ENCODE measurements at places on chromosomes 6 and 20. TPM values are rescaled to one million over a fixed set of nuclear protein-coding genes. Genes with fewer than 3 reads are reported as not detected.

GRCh38 chr6:138597336-138597735 is 98.0 kb upstream of the NHSL1 start:
- DNase-seq: no peak

The HTR1E gene
- not detected for total RNA-seq

The DEFB114 gene
- total RNA-seq: not detected

DNA sequence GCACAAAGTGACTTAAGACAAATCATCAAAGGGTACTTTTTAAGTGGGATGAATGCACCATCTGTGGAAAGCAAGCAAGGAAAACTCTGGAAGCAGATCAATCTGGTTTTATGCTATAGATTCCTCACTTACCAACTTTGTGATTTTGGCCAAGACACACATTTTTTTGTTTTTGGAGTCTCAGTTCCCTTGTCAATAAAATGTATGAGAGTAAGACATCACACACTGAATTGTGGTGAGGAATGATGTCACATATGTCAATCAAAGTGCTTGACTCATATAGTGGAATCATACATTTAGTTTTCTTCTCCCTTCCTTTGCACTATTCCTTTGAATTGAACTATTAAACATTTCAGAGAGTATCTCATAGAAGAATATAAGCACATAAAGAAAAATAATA is 620.5 kb upstream of the CITED2 start:
- DNase-seq: no peak

DNA sequence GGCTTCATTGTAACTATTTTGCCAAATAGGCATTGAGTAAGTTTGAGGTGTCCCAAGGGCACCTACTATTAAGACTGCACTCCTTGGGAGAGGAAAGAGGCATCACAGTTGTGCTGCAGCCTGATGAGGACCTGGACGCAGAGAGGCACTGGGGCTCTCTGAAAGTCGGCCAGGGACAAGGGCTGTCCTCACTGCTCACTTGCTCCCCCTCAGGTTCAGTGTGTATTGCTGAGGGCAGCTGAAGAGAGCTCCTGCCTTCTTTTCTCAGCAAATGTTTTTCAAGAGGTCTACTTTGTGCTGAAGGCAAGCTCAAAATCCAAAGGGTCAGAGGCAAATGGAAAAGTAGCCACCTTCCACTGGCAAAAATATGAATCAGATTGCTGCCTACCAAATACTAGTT is 331.8 kb downstream of the RIMS1 start:
- DNase-seq: no peak

The SPINT3 gene
- not detected for total RNA-seq

The C6orf132 gene
- 0.29 TPM for total RNA-seq

DNA sequence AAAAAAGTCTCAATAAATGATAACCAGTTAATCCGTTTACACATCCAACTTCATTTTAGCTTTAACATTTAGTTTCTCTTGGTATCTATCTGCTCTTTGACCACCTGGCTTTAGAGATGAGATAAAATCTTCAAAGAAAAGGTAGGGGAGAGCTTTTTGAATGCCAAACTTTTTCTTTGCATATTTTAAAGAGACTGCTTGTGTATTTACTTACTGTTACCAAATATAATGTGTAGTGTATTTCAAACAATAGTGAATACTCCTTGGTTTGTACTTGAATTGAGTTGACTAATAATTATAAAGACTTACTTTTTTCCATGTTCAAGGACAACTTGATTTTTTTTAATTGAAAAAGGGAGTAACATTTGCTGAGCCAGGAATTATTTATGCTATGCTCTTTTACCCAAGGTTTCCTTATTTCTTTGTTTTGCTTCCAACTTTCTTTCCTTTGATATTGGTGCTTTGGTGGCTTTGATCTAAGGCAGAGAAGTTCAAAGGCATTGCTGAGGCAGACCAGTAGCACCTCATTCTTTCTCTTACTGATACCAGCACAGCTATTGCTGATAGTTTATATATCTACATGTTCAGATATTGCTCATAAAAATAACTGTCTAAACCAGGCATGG is 7.8 kb downstream of the CCDC170 start:
- no peak for DNase-seq

- DNase-seq: peak; percentile 60
Measured at GRCh38 chr6:3414327-3415081, 42.3 kb downstream of the SLC22A23 start.

The LY6G6C gene
- total RNA-seq: not detected

DNA sequence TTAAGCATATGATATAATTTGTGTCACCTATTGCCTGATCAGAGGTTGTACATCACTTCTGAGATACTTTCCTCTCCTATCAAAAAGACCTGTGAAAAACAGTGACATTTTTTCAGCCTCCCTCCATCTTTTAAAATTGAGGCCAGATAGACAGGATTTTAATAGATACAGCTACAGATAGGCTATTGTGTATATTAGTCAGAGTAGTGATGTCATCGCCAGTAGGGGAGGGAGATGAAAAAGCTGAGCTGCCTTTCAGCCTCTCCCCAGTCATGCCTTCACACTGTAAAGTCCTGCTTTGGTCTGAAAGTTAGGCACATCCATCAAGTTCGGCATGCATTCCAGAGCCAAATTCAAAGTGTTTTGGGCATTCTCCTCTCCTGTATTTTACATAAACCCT is 7.9 kb upstream of the PABPC1L start:
- no peak for DNase-seq

The GSTA2 gene
- total RNA-seq: not detected

DNA sequence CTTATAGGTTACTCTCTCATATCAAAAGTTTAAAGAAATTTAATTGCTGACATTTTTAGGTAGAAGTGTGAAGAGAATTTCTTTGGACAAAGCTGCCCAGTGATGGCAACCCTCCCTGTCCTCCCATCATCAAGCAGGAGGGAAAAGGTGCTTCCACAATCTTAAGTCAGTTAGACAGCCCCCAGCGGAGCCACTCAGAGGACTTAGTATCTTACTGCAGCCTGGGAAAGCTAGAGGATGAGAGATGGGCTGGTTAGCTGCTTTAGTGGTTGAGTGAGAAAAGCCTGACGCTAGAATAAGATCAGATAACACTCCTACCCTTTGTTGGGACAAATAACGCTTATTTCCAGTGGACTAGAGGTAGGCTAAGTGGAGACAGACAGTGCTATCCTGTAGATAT is 227.1 kb downstream of the RFPL4B start:
- no peak for DNase-seq

All from activated CD4-positive, alpha-beta memory T cell treated with anti-CD3 and anti-CD28 coated beads for 36 hours (primary cell).